ENCODE measurements at places on chromosomes 7 and 10. TPM values are rescaled to one million over a fixed set of nuclear protein-coding genes. Genes with fewer than 3 reads are reported as not detected.
A peak's percentile ranks its signal among the peaks of the same experiment; 100 is the strongest.

GRCh38 chr7:47940088-47941013 lies 7.9 kb downstream of the PKD1L1 start:
- peak; percentile 29 for DNase-seq

GRCh38 chr10:99927721-99928280 lies 81.9 kb downstream of the DNMBP start:
- DNase-seq, result no peak

DNA sequence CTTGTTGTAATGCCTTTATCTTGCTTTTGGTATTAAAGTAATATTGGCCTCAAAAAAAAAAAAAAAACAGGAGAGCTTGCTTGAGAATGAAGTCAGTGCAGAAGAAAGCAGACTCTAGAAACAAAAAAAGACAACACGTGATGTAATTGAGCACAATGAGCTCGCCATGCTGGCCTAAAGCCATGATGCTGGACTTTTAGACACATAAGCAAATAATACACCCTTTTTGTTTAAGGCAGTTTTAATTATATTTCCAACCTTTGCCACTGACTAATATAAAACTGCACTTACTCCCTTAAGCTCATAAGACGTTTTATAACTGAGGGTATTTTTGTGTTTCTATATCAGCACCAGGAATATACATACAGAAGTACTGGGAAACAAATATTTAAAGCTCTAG lies 798.3 kb downstream of the KCNMA1 start:
- DNase-seq, result no peak

DNA sequence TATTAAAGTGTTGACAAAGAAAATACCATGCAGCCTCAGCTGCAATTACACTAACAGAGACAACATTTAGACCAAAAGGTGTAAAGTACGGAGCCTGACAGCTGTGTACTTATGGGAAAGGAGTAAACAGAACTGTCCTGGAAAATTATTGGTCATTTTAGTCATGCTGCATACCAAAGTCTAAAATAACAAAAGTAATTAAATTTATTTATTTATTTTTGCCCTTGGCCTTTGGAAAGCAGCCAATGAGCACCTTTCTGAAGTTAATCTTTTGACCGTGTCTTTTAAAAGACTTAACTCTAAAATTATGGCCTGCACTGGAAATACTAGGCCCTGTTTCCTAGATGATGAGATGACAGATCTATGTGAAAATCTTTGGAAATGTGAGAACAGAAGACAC lies 597.6 kb downstream of the NXPH1 start:
- DNase-seq, result no peak

The IKZF5 gene
- total RNA-seq, result 1.6 TPM

GRCh38 chr10:71771821-71772617 lies 1.3 kb downstream of the VSIR start:
- peak; percentile 89 for DNase-seq

DNA sequence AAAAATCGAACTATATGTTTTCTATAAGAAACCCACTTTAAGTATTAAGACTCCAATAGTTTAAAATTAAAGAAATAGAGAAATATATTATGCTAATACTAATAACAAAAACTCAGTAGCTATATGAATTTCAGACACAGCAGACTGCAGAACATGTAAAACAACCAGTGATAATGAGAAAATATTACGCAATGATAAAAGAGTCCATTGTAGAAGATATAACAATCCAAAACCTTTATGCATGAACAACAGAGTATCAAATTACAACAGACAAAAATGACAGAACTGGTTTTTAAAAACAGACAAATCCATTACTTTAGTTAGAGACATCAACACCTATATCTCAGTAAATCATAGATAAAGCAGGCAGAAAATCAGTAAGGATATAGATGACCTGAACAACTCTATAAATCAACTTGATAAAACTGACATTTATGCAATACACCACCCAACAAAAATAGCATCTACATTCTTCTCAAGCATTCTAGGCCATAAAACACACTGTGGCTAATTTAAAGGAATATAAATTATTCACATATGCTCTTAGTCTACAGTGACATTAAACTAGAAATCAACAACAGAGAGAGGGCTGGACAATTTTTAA lies 669.5 kb upstream of the GHITM start:
- no peak for DNase-seq

DNA sequence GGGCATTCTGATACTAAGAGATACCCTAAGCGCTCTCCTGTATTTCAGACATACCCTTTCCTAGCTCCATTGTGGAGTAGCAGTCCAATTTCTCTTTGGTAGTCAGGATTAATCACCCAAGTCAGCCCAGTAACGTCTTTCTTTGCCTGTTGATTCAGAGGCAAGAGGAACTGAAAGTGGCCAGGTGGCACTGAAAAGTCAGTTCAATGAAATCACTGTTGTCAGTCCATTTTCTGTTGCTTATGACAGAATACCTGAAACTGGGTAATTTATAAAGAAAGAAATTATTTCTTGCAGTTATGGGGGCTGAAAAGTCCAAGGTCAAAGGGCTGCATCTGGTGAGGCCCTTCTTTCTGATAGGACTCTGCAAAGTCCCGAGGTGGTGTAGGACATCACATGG lies 40.2 kb downstream of the ANKRD61 start:
- no peak for DNase-seq

DNA sequence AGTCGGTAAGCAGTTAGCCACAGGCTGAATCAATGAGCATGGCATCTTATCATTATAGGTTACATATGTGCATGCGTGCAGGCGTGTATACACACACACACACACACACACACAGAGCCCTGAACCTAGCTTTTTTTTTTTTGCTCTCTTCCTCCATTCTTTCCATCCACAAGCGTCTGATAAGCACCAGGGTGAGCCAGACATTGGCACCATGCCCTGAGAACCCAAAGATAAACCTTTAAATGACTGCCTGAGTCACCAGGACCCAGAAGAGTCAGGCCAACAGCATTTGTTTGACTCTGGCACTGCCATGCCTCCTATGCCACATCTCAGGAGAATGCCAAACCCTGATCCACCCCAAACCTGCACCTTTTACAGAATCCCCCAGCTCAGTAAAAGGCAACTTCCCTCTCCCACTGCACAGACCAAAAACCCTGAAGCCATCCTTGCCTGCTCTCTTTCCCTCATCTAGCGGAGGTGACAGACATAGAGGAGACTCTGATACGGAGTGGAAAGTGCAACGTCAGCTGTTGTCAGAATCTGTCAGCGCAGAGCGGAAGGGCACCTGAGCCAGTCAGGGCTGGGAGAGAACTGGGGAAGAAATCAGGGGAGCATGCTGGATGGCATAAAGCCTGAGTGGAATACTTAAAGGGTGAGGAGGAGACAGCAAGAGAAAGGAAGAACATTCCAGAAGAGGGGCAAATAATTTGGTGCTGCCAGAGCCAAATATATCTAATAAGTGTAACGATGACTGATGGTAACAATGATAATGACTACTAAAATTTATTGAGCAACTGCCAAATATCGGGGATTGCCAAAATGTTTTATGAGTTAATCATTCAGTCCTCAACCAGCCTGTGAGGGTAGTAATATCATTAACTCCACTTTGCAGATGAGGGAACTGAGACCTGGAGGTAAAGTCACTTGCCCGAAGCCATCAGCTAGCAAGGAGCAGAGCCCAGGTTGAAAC lies 3.2 kb downstream of the PARP12 start:
- peak; percentile 95 for DNase-seq

Measured in A172 (cell line).